ENCODE measurements at places on chromosomes 3 and 15.

- no peak for DNase-seq
Measured at GRCh38 chr3:122581622-122582021, 4.2 kb downstream of the PARP15 start.

GRCh38 chr3:72067721-72068120 lies 282.8 kb upstream of the PROK2 start:
- no peak for DNase-seq

DNA sequence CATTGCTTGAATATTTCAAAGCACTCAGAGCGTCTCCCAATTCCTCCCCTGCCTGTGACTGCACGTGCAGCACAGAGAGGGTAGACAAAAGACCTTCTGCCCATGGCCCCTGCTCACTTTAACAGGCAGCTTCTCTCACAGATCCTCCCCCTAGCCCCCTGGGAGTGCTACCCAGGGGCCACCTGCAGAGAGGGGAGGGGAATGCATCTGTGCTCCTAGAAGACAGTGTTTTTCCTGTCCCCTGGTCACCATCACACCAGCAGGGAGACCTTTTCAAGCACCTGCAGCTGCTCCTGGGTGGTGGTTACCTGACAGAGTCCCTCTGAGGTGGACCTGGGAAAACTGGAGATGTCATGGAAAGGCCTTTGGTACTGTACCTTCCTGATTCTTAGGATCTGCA lies 56.7 kb upstream of the PRR23C start:
- DNase-seq = no peak

DNA sequence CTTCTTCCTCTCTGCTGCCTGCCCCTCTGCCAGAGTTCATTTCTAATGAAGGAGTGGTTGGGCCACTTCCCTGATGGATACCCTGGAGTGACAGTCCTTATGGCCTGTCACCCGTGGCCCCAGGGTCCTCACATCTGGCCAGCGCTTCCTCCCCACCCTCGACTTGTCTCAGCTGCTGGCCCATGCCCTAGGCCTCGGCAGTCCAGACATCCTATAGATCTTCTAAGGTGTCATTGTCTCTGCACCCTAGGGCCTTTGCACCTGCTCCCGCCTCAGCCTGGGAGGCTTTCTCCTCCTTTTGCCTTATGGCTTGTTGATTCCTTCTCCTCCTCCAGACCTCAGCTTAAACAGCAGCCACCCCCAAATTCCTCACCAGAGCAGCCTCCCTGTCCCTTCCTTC lies 181.0 kb downstream of the NSMCE3 start:
- no peak for DNase-seq

DNA sequence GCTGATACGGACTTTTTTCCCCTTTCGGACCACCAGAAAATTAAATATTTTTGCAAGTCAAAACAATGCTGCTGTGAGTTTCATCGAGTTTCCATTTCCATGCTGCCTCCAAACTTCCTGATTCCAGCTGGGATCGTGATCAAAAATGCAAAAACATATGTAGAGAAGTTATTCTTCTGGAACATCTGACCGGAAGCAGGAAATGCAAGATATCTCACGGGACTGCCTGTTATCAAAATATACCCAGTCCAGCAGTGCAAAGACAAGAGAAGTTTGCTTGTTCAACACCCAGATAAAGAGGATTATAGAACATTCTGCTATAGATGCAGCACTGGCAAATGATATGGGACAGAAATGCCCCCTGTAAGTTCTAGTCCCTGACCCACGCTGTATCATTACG lies 726.7 kb upstream of the NR2F2 start:
- DNase-seq = no peak

DNA sequence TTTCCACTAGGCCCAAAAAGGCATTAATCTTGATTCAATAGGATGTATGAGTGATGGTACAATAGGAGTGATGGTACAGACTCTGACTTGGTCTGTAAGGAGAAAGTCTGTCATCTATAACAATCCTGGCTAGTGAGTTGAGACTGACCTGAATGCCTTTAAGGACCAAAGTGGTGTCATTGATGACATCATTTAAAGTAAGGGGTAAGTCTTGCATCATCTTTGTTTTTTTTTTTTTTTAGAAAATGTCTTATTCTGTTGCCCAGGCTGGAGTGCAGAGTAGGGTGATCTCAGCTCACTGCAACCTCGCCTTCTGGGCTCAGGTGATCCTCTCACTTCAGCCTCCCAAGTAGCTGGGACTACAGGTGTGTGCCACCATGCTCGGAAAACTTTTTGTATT lies 5.6 kb upstream of the TMEM45A start:
- no peak for DNase-seq

DNA sequence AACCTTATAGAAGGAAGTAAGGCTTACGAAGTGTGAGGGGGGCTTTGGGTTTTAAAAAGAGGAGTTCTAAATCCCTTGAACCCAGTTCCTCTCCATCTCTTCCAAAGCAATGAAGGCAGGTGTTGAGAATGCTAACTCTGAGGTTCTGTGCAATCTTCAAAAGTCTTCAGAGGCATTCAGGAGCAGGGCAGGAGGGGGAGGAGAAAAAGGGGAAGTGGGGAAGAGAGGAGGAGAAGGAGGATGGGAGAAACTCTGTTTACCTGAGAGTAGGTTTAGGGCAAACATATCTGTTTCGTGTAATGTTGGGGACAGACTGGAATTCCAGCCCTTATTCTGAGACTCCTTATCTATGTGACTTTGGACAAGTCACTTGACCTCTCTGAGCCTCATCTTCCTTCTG lies 36.9 kb downstream of the FAM3D start:
- DNase-seq = no peak

- no peak for DNase-seq
Measured at GRCh38 chr3:195260280-195260905, 10.6 kb downstream of the XXYLT1 start.

DNA sequence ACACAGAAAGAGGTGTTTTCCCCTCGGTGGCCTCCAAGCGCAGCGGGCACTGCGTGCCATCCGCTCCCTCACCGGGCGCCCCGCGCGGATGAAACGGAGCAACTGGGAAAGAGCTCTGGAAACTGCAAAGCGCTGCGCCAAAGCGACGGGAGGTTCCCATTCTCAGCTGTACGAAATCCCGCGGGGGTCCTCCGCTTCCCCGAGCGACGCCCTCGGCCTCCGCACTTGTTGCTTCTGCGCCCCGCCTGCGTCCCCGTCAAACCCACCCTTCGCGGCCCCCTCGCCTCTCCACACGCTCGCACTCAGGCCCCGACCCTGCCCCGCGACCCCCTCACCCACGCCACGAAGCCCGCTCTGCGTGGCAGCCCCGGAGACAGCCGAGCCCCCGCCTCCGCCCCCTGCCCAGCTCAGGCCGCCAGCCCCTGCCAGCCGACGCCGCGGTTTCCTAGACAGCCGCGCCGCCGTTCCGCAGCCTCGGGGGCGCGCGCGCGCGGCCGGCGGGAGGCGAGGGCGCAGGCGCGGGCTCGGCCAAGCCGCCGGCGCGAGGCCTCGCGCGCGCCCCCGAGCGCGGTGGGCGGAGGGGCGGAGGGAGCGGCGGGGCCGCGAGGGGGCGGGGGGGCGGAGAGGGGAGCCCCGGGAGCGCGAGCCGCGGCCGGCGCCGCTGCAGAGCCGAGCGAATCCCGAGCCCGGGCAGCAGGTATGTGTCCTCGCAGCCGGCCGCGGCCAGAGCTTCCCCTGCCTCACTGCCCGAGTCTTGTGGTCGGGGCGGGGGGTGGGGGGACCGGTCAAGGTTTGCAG lies at the start of gene TMEM266:
Gene TMEM266, plus strand, starts transcription at position 666 of the 798 bp plus-strand sequence. CDS start 74,279 bp downstream, outside the sequence.
- no peak for DNase-seq

DNA sequence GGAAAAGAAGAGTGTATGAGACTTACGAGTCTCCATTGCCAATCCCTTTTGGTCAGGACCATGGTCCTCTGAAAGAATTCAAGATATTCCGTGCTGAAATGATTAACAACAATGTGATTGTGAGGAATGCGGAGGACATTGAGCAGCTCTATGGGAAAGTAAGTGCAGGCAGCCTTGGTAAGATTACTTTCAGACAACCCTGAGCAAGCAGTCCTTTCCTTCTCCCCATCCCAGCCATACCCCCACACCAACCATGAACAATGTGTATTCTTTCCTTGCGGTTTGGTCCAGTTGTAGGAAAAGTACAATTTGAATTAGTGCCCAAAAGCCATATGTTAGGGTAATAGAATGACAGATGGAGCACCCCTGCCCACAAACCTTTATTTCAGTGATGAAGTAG lies 5.6 kb downstream of the TSEN2 start:
- no peak for DNase-seq

GRCh38 chr3:36319680-36320079 lies 60.6 kb upstream of the STAC start:
- DNase-seq = no peak

GRCh38 chr3:73086071-73086494 lies 24.6 kb downstream of the EBLN2 start:
- peak; percentile 41 for DNase-seq

- no peak for DNase-seq
Measured at GRCh38 chr3:146496726-146497125, 27.4 kb upstream of the PLSCR2 start.

DNA sequence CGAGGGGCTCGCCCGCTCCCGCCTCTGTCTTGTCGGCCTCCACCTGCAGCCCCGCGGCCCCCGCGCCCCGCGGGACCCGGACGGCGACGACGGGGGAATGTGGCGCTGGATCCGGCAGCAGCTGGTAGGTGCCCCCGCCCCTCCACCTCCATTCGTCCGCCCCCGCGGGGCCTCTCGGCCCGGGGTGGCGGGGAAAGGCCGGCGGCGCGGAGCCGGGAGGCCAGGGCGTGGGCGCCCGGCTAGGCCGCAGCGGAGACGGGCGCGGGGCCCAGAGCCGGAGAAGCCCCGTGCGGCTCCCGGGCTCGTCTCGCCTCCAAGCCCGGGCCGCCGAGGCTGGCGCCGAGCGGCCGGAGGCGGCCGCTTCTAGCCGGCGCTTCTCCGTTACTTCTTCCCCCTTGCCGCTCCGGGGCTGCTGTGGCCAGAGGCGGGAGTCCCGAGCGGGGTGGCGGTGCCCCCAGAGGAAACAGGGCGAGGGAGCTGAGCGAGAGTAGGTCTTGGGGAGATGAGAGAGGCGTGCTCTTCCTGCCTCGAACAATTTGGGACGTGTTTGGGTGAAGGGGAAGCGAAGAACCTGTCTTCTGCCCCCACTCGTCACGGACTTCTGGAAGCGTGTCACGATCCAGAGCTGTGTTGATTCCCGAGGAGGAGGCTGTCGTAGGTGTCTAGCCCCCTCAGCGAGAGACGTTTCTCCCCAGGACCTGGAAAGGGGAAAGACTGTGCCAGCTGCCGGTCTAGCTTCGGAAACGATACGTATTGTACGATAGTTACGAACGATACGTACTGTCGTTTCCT lies 555 bp downstream of the ATP11B start:
- DNase-seq = peak; percentile 58

DNA sequence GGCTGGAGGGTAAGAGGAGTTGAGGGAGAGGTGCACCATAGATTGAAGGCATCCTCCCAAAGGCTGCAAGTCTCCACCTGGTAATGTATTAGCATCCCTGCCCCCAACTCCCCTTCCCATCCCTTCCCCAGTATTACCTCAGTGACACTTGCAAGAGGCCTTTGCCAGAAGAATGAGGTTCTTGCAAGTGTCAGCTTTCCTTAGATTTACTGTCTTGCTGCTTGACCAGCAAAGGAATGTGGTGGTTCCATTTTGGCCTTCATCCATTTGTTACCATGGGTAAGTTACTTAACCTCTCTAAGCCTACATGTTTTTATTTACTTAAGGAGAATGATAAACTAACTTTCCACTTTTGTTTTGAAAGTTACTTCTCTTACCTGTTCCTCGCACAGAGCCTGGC lies 108.9 kb downstream of the LRTM1 start:
- no peak for DNase-seq

DNA sequence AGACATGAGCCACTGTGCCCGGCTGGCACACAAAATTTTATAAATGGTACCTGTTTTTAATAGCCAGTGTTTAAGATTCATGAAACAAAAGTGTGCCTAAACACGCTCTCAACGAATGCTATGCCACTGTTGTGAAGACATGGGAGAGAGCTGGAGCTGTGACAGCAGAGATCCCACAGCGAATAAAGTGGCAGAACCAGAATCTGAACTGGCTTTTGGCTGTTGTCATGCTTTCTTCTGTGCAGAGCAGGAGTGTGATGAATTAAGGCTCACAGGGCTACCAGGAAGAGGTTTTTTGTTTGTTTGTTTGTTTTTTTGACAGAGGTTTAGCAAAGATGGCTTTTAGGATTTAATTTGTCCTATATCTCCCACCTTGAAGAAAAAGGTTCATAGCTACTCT lies 14.5 kb downstream of the PTPRG start:
- no peak for DNase-seq

GRCh38 chr3:66839508-66839907 lies 158.6 kb upstream of the KBTBD8 start:
- no peak for DNase-seq

DNA sequence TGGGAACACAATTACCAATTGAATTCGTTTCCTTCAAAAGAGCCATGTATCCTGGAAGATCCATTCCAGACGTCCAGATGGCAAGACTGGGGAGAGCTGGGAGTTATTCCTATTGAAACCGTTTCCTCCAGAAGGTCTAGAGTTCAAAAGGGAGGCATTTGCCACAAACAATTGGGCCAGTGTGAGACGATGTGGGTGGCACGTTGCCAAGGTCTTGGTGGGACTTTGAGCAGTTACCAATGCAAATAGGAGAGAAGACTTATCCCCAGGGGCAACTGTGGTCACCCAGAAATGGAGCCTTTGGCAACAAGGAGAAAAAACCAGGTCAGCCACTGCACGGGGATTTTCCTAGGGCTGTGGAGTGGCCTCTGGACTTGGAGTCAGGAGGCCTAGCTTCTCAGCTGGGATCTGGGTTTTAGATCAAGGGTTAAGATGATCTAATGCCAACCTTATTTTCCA lies 29.6 kb upstream of the TLE3 start:
- DNase-seq = no peak

DNA sequence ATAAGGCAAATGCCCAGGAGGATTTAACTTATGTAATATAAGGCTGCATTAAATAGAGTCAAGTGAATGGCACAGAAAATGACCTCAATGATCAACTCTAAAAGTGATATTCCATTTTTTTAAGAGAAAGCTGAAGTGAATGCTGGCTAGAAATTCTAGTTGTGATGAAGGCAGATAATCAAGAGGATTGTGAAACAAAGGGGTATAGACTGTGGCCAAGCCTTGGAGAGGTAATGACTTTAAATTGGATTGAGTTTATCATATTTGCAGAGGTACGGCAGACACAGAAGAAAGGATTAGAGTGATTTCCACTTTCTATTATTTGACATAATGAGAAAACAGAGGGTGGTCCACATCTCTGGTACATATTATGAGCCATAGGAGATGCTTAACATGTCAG lies 269.2 kb downstream of the MECOM start:
- DNase-seq = no peak

GRCh38 chr15:60704129-60704528 lies 225.2 kb upstream of the ICE2 start:
- DNase-seq = no peak

GRCh38 chr3:9247941-9248521 lies 1.4 kb downstream of the SRGAP3 start:
- no peak for DNase-seq

All from hematopoietic multipotent progenitor cell treated with erythropoietin and hydrocortisone succinate and interleukin-3 and kit ligand, for 17 days (in vitro differentiated cells).